ENCODE measurements at places on chromosomes 7 and 10. TPM values are rescaled to one million over a fixed set of nuclear protein-coding genes. Genes with fewer than 3 reads are reported as not detected.

GRCh38 chr10:90846746-90847145 is 11.1 kb downstream of the HTR7 start:
- DNase-seq, result no peak

DNA sequence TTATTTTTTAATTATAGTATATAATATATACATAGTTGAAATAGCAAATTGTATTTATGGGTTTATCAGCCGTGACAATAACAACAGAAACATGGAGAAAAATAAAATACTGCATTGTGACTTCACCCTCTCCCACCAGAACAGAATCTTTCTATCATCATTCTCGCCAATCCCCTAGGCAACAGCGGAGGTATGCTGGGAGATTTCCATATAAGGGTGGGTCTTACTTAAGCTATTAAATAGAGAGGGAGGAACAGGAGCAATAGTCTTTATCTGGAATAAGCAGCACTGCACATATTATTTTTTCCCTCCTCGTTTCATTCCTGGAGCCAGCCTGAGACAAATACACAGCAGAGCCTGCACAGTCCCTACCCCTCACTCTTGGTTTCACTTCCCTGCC is 1214.9 kb downstream of the XPNPEP1 start:
- DNase-seq, result no peak

- DNase-seq, result no peak
Measured at GRCh38 chr10:102384606-102385429, 10.7 kb upstream of the NFKB2 start.

DNA sequence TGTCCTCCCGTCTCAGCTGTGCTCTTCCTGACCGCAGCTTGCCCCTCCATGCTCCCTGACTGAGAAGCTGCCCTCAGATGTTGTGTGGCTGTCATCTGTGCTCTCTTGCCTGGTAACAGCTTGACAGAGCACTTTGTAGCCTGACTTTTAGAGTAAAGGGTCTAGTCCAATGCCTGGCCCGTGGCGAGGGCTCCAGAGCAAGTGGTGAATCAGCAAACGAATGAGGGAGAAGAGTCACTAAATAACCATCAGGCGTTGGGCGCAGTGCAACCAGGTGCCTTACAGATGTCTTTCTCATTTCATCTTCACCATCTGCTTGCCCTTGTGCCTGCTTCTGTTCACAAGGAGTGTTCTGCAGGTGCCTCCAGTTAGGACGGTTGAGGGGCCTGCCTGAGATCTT is 45.6 kb downstream of the MKI67 start:
- DNase-seq, result no peak

GRCh38 chr10:9390516-9390915 is 1336.0 kb downstream of the GATA3 start:
- DNase-seq, result no peak

GRCh38 chr7:95102662-95103061 is 195.3 kb downstream of the PPP1R9A start:
- DNase-seq, result no peak

LIPK gene
- not detected for total RNA-seq

CASTOR2 gene
- 2.5 TPM for total RNA-seq

DNA sequence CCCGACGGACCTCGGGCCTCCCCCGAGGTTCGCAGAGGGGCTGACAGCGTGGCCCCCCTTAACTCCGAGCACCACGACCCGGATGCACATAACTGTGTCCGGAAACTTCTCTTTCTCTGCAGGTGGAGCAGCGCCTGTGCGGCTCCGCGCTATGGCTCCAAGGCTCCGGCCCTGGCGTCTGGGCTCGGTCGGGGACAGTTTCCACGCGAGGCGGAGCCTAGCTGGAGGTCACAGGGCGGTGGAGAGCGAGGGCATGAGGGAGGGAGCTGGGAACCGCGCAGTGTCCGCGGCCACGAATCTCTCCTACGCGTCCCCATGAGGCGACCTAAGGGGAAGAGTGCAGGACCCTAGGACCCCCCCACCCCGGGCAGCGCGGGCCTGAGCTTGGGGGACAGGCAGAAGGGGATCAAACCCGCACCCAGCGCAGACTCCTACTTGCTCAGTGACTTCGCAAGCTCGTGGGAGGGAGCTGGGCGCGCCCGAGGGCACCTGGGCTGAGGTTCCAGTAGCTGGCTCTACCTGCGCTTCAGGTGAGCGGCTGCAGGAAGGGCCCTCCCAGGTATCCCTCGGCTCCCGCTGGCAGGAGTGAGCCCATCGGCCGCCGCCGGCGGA is 8.6 kb upstream of the MNX1 start:
- DNase-seq, result peak; percentile 25

GRCh38 chr10:132971448-132972148 is 29.2 kb upstream of the CFAP46 start:
- no peak for DNase-seq

DNA sequence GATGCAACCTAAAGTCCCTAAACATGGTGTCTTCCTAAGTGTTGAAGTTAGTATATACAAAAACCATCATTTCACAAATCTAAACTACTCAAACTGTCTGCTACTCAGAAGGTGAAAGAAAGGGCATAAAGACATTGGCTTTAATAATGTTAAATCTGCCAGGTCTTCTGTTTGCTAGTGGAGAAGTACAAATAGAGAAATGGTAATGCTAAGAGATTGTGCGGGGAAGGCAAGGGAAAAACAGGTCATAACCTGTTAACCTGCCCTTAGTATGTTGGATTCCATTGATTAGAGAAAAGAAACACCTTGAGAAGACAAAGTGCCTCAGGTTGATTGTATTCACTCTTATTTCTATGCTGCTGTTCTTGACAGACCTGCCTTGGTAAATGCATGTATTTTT is 80.3 kb downstream of the CALD1 start:
- DNase-seq, result no peak

PIP gene
- not detected for total RNA-seq

DNA sequence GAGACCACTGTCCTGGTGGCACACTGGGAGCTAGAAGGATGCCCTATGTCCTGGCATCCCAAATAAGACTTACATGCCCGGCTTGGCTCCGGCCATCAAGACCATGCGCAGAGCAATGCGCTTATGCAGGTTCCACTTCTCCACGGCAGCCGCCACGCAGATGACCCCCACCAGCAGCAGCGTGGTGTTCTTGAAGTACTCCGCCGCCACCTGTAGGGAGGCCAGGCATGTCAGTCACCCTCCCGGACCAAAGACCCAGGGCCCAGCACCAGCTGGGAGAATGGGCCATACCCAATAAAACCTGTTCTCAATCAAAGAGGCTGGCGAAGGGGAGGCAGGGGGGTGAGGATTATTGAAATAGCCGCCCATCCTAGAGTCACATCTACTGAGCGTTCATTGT is 19.9 kb downstream of the SLC13A4 start:
- no peak for DNase-seq

CRYGN gene
- total RNA-seq, result 0.11 TPM

DNA sequence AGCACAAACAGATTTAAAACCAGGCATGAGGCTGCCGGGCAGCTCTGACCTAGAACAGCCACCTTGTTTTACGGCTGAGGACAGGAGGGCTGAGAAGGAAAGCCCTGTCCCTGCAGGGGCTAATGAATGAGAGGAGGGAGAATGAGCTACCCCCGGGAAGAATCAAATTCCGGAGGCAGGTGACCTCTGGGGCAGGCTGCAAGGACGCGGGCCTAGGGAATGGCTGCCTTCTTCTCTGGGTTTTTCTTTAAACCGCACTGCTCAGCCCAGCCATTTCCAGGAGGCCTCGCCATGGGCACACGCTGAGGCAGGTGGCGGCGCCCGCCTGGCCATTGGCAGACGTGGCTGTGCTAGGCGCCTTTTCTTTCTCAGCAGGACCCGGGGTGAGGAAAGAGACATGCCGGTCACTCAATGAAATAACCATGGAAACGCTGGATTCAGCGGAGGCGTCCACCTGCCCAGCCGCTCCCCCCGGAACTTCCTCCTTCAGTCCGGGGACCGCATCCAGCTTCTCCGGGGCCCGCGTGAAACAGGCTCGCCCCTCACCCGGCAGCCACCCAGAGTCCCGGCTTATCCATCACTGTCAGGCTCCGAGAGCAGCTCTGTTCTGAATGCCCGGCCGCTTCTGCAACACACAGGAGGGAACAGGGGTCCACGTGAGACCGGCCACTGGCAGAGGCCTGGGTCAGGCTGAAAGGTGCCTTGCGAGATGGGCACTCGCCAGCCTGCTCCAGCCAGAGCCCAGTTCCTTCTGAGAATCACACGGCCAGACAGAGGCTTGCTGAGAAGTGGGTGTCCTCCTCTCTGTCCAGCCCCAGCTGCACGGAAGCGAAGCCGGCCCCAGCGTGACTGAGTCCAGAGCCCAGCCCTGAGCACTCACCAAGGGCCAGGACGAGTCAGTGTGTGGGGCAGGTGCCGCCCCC is 82.1 kb downstream of the PDGFA start:
- no peak for DNase-seq

ATOH7 gene
- total RNA-seq, result not detected

Measured in activated CD4-positive, alpha-beta T cell treated with anti-CD3 and anti-CD28 coated beads for 36 hours (primary cell).